ENCODE measurements at places on chromosomes 5 and 9. TPM values are rescaled to one million over a fixed set of nuclear protein-coding genes. Genes with fewer than 3 reads are reported as not detected.

GRCh38 chr5:26737348-26738265, 300.8 kb downstream of the CDH9 start:
- no peaks in the 10 kb centered on the region for H3K27me3 ChIP-seq
- H3K27ac ChIP-seq: no peak overlapping the region
- H3K4me3 ChIP-seq: no peak overlapping the region

DNA sequence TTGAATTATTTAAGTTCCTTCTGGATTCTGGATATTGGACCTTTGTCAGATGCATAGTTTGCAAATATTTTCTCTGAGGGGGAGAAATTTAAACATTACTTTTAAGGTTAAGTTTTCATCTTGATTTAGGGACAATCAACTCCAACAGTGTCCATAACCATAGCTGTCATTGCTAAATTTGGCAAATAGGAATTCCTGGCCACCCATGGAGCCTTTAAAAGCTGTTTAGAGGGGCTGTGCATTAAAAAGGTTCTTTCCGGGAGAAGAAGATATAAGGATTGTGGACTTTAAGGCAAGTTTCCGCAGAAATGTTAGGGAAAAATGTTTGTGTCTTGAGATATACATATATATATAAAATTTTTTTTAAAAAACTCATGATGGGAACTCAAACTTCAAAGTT, 339.7 kb downstream of the ADAMTS6 start:
- no peaks in the 10 kb centered on the region for H3K4me1 ChIP-seq
- peaks cover 17% of the 10 kb centered on the region for H3K27me3 ChIP-seq
- DNase-seq: no peak
- H3K27ac ChIP-seq: no peak overlapping the region

GRCh38 chr9:92504881-92505280, 22.6 kb upstream of the ASPN start:
- DNase-seq: no peak
- H3K27ac ChIP-seq: no peak overlapping the region
- H3K36me3 ChIP-seq: no peaks in the 10 kb centered on the region
- H3K4me1 ChIP-seq: peaks cover 7% of the 10 kb centered on the region
- no peaks in the 10 kb centered on the region for H3K27me3 ChIP-seq

GRCh38 chr5:32258424-32258823, 54.3 kb downstream of the MTMR12 start:
- no peak for DNase-seq
- peaks cover 6% of the 10 kb centered on the region for H3K4me1 ChIP-seq
- no peak overlapping the region for H3K27ac ChIP-seq
- H3K4me3 ChIP-seq: no peak overlapping the region

- H3K27me3 ChIP-seq: no peaks in the 10 kb centered on the region
- no peak for DNase-seq
- H3K27ac ChIP-seq: no peak overlapping the region
- H3K4me1 ChIP-seq: no peaks in the 10 kb centered on the region
- no peaks in the 10 kb centered on the region for H3K36me3 ChIP-seq
Measured at GRCh38 chr9:81825846-81826516, 102.2 kb upstream of the SPATA31D4 start.

The BRD9 gene
- total RNA-seq: 65.6 TPM

The LIX1 gene
- total RNA-seq: not detected

GRCh38 chr9:82513976-82514735, 525.6 kb downstream of the SPATA31D1 start:
- H3K4me3 ChIP-seq: no peak overlapping the region
- DNase-seq: no peak

The TAF1L gene
- total RNA-seq: 0.06 TPM

The SV2C gene
- 0.03 TPM for total RNA-seq

DNA sequence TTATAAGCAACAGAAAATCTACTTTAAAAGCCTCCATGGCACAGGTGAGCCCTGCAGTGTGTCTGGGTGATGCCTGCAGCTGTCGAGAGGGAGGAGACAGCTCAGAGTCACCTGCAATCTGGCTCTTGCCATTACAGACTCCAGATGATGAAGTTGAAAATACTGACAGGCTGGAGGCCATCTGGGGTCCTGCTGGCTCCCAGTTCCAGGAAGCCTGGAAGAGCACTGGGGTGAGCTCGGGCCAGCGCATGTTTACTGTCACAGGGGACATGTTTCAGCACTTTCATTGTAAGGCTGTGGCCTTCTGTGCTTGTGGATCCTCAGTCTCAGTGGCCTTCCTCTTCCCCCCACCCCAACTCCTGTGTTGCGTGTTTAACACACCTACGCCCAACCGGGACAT, 28.4 kb downstream of the CEL start:
- no peak overlapping the region for H3K27ac ChIP-seq
- no peaks in the 10 kb centered on the region for H3K36me3 ChIP-seq
- H3K4me1 ChIP-seq: no peaks in the 10 kb centered on the region
- no peaks in the 10 kb centered on the region for H3K27me3 ChIP-seq
- no peak for DNase-seq

The LCN15 gene
- total RNA-seq: not detected

The OBP2B gene
- not detected for total RNA-seq

The SHB gene
- total RNA-seq: 0.78 TPM

DNA sequence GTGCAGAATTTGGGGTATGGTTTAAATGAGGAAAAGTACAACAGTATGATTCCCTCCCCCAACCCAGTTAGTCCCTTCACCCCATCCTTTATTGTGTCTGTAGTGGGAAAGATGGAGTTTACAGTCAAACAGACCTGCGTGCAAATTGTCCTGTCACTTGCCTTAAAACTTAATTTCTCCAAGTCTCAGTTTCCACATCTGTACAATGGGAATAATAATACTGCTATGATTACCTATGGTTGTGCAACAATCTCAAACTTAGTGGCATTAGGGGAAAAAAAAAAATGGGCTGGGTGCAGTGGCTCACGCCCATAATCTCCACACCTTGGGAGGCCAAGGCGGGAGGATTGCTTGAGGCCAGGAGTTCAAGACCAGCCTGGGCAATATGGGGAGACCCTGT, 35.8 kb upstream of the CTNNA1 start:
- H3K36me3 ChIP-seq: no peaks in the 10 kb centered on the region
- peaks cover 42% of the 10 kb centered on the region for H3K27me3 ChIP-seq
- no peak for DNase-seq

GRCh38 chr9:79569814-79570447, 1.8 kb upstream of the TLE4 start:
- H3K36me3 ChIP-seq: peaks cover 9% of the 10 kb centered on the region
- H3K4me3 ChIP-seq: no peak overlapping the region
- no peak for DNase-seq

DNA sequence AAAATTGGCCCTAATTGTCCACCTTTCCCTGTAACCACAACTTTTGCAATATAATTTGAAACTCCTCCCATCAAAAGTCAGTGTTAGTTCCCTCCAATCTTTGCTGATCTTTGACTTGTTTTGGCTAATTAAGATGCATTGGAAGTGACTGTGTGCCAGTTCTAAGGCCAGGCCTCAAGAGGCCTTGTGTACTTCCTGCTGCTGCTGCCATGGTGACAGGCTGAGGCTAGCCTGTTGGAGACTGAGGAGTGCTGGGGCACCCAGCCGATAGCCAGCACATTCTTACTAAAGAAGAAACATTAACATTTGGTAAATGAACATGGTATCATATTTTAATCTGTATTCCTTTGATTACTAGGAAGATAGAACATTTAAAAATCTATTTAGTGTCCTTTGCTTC, 86.5 kb downstream of the SREK1 start:
- no peak overlapping the region for H3K4me3 ChIP-seq
- H3K27ac ChIP-seq: no peak overlapping the region
- H3K4me1 ChIP-seq: peaks cover 5% of the 10 kb centered on the region
- no peaks in the 10 kb centered on the region for H3K27me3 ChIP-seq
- no peaks in the 10 kb centered on the region for H3K36me3 ChIP-seq
- DNase-seq: no peak

- no peak overlapping the region for H3K27ac ChIP-seq
- DNase-seq: no peak
- H3K4me1 ChIP-seq: peaks cover 4% of the 10 kb centered on the region
- H3K36me3 ChIP-seq: no peaks in the 10 kb centered on the region
- H3K4me3 ChIP-seq: no peak overlapping the region
Measured at GRCh38 chr9:99762470-99762869, 59.2 kb upstream of the NR4A3 start.

DNA sequence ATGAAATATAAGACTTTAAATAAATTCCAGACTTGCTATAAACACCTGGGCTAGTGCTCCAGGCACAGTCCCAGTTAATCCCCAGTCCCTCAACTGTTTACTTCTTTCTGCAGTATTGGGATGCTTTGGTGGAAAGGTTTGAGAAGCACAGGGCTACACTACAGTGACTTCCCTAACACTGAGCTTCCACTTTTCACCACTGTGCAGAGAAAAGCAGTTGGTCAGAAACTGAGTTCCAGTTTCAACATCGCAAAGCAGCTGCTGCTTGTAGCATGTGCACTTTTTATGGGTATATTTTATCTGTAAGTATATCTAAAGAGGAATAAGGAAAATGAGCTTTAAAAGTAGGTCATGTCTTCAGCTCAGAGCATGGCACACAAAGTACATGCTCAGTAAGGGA, 339.7 kb downstream of the NTRK2 start:
- no peaks in the 10 kb centered on the region for H3K27me3 ChIP-seq
- no peak overlapping the region for H3K4me3 ChIP-seq
- H3K36me3 ChIP-seq: no peaks in the 10 kb centered on the region
- DNase-seq: no peak
- no peaks in the 10 kb centered on the region for H3K4me1 ChIP-seq

All from activated naive CD8-positive, alpha-beta T cell treated with anti-CD3 and anti-CD28 coated beads, Interleukin-2, amount 10 ng/mL, durations not matched to agents 7 days and 5 days (primary cell).